ENCODE measurements at places on chromosomes 11 and 22.
A peak's percentile ranks its signal among the peaks of the same experiment; 100 is the strongest.

DNA sequence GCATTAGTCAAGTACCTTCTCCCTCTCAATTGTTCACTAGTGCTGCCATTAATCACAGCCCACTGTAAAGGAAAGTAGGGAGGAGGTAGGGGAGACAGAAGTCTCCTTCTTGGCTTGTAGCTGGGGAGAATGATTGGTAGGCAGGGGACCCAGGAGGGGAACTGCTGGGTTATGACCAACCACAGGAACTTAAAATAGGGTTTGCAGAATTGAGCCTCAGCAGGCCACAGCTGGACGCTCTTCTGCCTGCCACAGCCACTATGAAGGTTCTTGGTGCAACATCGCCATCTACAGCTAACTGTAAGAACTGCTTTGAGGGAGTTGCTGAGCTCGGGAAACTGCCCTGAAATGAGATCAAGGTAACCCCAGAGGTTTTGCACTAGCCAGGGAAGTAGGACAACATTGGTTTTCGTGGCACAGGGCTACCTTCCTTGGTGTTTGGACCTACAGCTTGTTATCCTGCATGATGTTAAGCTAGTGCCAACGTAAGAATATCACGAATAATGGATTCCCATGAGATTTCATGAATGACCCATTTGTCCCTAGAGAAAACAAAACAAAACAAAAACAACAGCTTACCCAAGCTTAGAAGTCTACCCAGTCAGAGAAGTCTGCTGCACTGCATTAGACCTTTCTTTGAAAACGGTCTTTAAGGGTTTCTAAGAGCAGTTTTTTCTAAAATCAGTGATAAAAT, 787.1 kb upstream of the API5 start:
- DNase-seq = no peak

GRCh38 chr22:37197451-37198257, 9.6 kb upstream of the C1QTNF6 start:
- no peak for DNase-seq

- DNase-seq = no peak
These were observed 2.1 kb downstream of the CCDC73 start for GRCh38 chr11:32792111-32792947.

DNA sequence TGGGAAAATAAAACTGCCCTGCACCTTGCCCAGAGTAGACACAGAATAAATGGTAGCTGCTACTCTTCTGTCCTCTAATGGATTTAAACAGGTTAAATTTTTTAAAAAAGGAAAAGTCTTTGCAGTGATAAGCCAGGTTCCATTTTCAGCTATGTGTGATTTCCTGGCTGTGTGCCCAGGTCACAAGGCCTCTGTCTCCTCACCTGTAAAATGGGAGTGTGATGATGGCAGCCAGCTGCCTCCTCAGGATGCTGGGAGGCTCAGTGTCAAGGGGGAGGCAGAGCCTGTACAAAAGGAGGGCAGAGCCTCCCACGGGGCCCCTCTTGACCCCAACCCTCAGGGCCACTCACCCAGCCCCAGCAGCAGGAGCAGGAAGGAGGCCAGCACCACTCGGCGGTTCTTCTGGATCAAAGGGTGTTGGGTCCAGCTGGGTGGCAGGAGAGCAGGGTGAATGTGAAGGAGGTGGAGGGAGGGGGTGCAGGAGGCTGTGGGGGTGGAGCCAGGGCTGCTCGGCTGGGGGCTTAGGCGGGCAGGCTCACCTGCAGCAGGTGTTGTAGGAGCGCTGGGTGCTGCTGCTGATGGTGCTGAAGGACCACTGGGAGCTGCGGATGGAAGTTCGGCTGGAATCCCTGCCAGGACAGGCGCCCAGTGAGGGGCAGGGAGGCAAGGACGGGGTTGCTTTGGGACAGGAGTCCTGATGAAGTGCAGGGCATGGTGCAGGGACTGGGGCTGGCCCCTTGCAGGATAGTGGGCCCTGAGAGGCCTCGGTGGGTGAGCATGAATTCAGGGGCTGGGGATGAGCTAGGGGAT, 1.9 kb downstream of the TMEM134 start:
- no peak for DNase-seq

- no peak for DNase-seq
These were observed 536.5 kb downstream of the NTM start for GRCh38 chr11:131906963-131907362.

DNA sequence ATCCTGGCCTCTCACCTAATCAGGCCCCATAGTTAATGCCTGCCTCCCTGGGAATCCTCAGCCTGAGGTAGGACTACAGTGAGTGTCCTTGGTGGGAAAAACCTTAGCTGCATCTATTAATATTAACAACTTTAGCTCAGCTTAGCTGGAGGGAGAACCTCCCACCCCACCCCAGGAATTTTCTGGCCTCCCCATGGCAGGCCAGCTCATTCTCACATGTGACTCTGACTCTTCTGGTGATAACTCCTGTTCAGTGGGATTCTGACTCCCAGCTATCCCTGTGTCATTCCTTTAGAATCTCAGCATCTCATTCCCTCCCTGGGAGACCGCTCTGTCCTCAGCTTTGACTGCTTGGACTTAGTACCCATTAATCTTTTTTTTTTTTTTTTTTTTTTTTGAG, 14.5 kb downstream of the ART5 start:
- DNase-seq = peak; percentile 99

Measured in epithelial cell of proximal tubule (primary cell).